ENCODE measurements at places on chromosomes 5 and 9. TPM values are rescaled to one million over a fixed set of nuclear protein-coding genes. Genes with fewer than 3 reads are reported as not detected.

Gene TMEFF1
- not detected for polyA plus RNA-seq

DNA sequence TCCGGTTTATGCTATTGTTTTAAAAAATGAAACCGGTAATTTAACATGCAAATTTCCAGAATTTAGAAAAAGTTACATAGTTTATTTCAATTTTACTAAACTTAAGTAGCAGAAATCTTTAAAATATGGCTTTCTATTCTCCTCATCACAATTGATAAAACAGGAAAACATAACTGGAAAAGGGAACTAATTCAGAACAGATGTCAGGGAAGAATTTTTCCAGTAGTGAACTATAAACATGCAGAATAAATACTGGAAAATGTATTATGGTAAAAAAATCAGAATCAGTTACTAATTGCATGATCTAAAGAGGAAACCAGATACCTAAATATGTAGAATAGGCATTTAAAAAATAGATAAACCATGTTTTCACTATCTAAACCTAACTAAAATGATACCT, 7.3 kb upstream of the NR4A3 start:
- no peak overlapping the region for H3K27ac ChIP-seq
- H3K27me3 ChIP-seq, result no peaks in the 10 kb centered on the region
- peaks cover 2% of the 10 kb centered on the region for H3K36me3 ChIP-seq
- no peak overlapping the region for H3K4me3 ChIP-seq

Gene MIER3
- polyA plus RNA-seq, result 8.3 TPM

- H3K4me3 ChIP-seq, result no peak overlapping the region
- no peak for DNase-seq
- H3K4me1 ChIP-seq, result no peaks in the 10 kb centered on the region
- no peak overlapping the region for H3K27ac ChIP-seq
Measured at GRCh38 chr9:126791406-126792230, 13.2 kb upstream of the ZBTB43 start.

- no peak overlapping the region for H3K4me3 ChIP-seq
- H3K27me3 ChIP-seq, result no peaks in the 10 kb centered on the region
- peak; percentile 49 for DNase-seq
- no peak overlapping the region for H3K27ac ChIP-seq
Measured at GRCh38 chr5:168851902-168852321, 272.7 kb upstream of the PANK3 start.

DNA sequence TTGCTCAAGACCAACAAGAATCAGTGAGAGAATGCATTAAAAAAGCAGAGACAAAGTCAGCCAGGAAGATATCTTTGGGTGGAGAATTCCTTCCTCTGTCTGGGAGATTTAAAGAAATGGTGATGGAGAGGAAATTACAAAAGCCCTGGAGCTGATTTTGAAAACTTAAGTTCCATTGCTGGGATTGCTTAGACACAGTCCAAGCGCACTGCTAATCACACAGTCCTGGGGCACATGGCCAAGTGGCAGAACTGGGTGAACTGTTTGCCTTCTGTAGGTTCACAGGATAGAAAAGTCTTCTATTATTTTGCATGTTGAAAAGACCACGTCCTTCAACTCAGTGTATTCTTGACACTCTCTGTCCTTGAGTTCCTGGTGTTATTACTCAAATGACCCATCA, 284.9 kb upstream of the FBXL7 start:
- no peaks in the 10 kb centered on the region for H3K4me1 ChIP-seq
- DNase-seq, result no peak
- no peaks in the 10 kb centered on the region for H3K27me3 ChIP-seq
- no peak overlapping the region for H3K4me3 ChIP-seq
- H3K27ac ChIP-seq, result no peak overlapping the region
- no peaks in the 10 kb centered on the region for H3K36me3 ChIP-seq

Gene PDLIM7
- 184 TPM for polyA plus RNA-seq

GRCh38 chr5:177319913-177320588, 8.4 kb upstream of the MXD3 start:
- no peak overlapping the region for H3K27ac ChIP-seq
- H3K4me3 ChIP-seq, result no peak overlapping the region
- no peaks in the 10 kb centered on the region for H3K27me3 ChIP-seq
- DNase-seq, result no peak
- H3K4me1 ChIP-seq, result no peaks in the 10 kb centered on the region
- peaks cover 1% of the 10 kb centered on the region for H3K36me3 ChIP-seq

DNA sequence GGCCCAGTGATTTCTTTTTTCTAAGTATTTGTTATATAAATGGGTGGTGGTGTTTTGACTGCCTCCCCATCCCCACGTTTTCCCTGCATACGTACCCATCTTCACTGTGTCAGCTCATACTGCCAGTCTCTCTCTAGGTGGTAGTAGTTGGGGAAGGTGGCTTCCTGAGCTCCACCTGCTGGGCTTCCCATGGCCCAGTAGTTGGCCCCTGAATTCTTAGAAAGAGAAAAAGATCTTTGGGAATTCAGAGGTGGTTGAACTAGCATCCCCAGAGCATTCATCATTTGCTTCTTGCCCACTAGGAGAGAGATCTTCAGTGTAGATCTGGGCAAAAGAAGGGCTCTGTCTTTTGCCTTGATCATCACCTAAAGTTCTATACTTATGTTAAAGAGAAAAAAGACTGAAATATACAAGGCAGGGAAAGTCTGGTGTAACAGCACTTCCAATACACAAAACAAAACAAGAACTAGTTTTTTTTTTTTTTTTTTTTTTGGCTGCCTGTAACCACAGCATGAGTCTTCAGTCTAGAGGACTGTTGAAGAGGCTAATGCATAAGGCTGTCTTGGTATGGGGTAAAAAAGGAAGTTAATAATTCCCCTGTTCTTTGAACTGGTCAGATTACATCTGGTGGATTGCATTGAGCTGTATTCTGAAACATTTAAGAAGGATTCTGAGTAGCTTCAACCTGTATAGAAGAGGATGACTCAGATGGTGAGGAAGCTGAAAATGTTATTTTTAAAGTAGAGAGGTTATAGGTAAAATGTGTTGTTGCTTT, 128.7 kb downstream of the ATG10 start:
- no peaks in the 10 kb centered on the region for H3K4me1 ChIP-seq
- no peak overlapping the region for H3K27ac ChIP-seq
- no peaks in the 10 kb centered on the region for H3K36me3 ChIP-seq
- DNase-seq, result no peak
- H3K27me3 ChIP-seq, result no peaks in the 10 kb centered on the region
- H3K4me3 ChIP-seq, result no peak overlapping the region

Gene SLC25A25
- polyA plus RNA-seq, result 14.3 TPM

Gene DBH
- polyA plus RNA-seq, result not detected

Gene IRX4
- not detected for polyA plus RNA-seq

DNA sequence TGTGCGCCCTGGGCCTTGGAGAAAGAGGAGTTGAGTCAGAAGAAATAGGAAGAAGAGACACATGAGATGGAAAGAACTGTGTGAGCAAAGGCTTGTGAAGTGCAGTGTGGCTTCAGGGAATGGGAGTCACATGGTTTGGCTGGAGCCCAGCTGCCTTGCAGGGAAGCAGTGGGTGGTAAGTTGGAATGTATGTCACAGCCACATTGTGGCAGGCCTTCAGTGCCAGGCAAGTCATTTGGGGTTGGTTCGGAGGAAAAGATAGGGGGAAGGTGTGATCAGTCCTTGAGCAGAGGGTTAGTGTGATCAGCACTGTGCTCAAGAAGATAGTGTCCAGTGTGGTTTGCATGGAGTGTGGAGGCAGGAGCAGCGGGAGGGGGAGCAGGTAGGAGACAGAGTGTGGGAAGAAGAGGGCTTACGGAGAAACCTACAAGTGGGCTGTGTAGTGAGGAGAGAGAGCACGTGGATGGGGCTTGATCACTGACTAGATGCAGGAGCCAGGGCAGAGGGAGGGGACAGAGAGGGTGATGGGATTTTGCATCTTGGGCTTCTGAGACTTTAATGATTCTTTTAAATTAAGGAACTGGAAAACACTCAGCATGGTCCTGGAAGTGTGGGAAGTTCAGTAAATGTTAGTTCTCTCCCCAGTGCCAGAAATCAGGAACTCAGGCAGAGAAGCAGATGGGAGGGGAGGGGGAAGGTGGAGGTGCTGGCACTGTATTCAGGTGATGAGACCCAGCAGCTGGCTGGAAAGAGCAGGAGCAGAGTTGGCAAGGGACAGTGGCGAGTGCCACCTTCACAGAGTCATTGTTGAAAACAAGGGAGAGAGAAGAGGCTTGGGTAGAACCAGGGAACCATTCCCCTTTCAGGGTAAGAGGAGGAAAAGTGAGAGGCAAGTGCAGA, 46.6 kb downstream of the ARHGAP26 start:
- H3K27ac ChIP-seq, result no peak overlapping the region
- no peaks in the 10 kb centered on the region for H3K27me3 ChIP-seq

DNA sequence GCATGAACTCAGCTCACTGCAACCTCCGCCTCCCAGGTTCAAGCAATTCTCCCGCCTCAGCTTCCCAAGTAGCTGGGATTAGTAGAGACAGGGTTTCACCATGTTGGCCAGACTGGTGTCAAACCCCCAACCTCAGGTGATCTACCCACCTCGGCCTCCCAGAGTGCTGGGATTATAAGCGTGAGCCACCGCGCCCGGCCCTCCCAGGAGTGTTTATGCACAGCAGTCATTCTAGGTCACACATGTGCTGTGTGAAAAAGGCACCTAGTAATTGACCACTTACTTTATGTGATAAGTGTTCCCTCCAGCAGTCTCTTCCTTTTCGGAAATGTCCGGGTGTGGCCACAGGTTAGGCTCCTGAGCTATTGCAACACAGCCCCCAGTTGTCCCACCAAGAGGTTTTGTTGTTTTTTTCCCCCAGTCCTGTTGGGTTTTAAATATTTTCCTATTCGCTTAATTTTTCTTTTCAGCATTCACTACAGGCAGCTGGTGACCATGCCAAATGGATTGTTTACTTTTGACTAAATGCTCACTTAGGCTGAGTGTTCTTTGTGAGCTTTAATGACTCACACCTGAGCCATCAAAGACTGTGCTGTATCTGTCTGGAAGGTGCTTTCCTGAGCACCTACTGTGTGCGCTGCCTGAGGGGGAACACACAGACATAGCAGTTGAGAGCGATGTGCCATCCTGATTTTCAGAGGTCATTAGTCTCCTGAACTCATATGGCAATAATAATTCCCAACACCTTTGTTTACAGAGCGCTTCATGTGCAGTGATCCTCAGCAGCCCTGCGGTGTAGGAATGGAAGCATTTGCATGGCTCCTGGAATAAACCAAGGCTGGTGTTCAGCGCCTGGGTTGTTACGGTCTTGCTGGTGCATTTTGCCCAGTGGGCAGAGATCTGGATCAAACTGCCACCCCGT, 94.3 kb downstream of the MVB12B start:
- no peak for DNase-seq
- H3K27me3 ChIP-seq, result no peaks in the 10 kb centered on the region
- no peak overlapping the region for H3K4me3 ChIP-seq
- peaks cover 2% of the 10 kb centered on the region for H3K36me3 ChIP-seq
- H3K4me1 ChIP-seq, result no peaks in the 10 kb centered on the region

GRCh38 chr5:165574100-165574499, 2068.7 kb downstream of the MAT2B start:
- H3K4me3 ChIP-seq, result no peak overlapping the region
- no peak for DNase-seq
- no peak overlapping the region for H3K27ac ChIP-seq

Gene FOXI1
- polyA plus RNA-seq, result not detected

DNA sequence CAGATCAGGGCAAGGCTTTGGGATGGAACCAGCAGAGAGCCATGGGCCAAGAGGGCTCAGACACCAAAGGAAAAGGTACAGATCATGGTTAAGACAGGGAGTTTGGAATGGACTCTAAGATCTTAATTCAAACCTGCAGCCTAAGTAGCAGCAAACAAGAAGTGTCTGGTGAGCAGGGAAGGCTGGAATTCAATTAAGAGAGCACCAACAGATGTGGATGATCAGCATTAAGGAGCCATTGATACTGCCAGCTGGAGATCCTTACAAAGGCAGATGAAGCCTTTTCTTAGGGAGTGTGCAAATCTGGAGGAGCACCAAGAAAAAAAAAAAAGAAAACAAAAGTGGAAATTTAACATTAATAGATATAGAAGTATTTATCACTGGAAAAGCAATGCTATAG, 516.8 kb downstream of the RASEF start:
- H3K27ac ChIP-seq, result no peak overlapping the region
- no peak for DNase-seq
- no peaks in the 10 kb centered on the region for H3K27me3 ChIP-seq
- no peaks in the 10 kb centered on the region for H3K4me1 ChIP-seq

- H3K4me3 ChIP-seq, result no peak overlapping the region
- DNase-seq, result no peak
- no peak overlapping the region for H3K27ac ChIP-seq
- no peaks in the 10 kb centered on the region for H3K27me3 ChIP-seq
- H3K36me3 ChIP-seq, result no peaks in the 10 kb centered on the region
Measured at GRCh38 chr5:119293516-119293829, 62.3 kb upstream of the TNFAIP8 start.

GRCh38 chr9:114779352-114779845, 26.4 kb downstream of the TNFSF15 start:
- no peak overlapping the region for H3K4me3 ChIP-seq
- no peaks in the 10 kb centered on the region for H3K36me3 ChIP-seq
- no peaks in the 10 kb centered on the region for H3K27me3 ChIP-seq
- DNase-seq, result peak; percentile 91
- H3K4me1 ChIP-seq, result no peaks in the 10 kb centered on the region

DNA sequence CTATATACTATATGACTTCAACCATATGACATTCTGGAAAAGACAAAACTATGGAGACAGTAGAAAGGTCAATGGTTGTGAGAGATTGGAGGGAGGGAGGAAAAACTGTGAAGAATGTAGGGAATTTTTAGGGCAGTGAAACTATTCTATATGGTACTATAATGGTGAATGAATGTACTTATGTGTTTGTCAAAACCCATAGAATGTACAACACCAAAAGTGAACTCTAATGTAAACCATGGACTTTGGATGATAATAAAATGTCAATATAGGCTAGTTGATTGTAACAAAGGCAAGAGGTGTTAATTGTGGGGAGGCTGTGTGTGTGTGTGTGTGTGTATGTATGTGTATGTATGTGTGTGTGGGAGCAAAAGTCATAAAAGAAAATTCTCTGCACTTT, 10.8 kb upstream of the STOM start:
- no peaks in the 10 kb centered on the region for H3K27me3 ChIP-seq
- no peak overlapping the region for H3K27ac ChIP-seq
- DNase-seq, result no peak

- no peak overlapping the region for H3K27ac ChIP-seq
- H3K4me1 ChIP-seq, result no peaks in the 10 kb centered on the region
- H3K36me3 ChIP-seq, result no peaks in the 10 kb centered on the region
- DNase-seq, result no peak
- H3K27me3 ChIP-seq, result no peaks in the 10 kb centered on the region
- no peak overlapping the region for H3K4me3 ChIP-seq
Measured at GRCh38 chr5:143337946-143338345, 65.5 kb downstream of the NR3C1 start.
